SHP77 treated with DMSO at 0.1 percent for 48 hours (cell line): ENCODE measurements at places on chromosomes 7 and 10.
A peak's percentile ranks its signal among the peaks of the same experiment; 100 is the strongest.

- DNase-seq, result peak; percentile 55
These were observed 142.5 kb upstream of the RET start for GRCh38 chr10:42934351-42934811.

GRCh38 chr7:74373536-74373935, 80.2 kb upstream of the GTF2IRD1 start:
- no peak for DNase-seq

DNA sequence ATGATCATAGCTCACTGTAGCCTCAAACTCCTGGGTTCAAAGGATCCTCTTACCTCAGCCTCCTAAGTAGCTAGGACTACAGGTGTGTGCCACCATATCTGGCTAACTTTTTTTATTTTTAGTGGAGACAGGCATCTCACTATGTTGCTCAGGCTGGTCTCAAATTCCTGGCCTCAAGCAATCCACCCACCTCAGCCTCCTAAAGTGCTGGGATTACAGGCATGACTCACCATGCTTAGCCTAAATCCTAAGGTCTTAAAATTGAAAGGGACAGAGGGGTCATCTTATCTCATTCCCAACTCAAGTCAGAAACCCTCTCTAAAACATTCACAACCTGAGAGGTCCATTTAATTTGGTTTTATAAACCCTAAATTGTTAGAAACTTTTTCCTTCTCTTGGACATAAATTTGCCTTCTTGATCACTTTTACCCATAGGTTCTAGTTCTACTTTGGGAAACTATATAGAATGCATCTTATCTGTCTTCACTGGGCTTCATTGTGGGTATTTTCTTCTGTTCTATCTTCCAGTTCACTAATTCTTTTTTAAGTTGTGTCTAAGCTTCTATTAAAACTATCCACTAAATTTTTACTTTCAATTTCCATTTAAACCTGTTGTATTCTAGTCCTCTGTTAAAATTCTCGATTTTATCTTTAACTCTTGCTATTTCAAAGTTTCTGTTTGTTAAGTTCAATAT, 183.4 kb upstream of the KAT6B start:
- no peak for DNase-seq

DNA sequence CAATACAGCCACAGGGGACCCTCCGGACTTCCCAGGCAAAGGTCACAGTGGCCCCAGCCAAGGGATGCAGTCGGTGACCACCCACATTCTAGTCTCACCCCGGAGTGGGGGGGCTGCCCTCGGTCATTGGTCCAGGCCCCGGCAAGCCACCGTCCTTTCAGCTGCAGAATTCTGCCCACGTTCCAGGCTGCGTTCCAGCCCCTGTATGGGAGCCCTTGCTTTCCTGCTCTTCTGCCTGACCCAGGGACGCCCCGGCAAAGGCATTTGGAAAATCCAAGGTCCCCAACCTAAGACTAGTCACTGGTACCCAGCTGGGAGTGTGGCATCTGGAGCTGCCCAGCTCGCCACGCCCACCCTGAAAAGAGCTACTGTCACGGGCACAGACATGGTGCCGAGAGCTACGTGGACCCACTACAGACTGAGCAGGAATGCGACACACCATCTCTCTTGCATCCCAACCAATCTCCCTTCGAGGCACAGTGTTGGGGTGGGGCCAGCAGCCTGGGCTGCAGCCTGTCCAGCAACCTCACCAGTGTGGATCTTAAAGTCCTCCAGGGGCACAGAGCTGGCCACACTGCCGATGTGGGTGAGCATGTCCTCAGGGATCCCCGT, 18.6 kb downstream of the OGDHL start:
- DNase-seq, result no peak
